COLO829 (cell line): ENCODE measurements at places on chromosomes 2 and 18.

- no peak for DNase-seq
Observed at GRCh38 chr2:132656266-132656975, 13.6 kb downstream of the LYPD1 start.

DNA sequence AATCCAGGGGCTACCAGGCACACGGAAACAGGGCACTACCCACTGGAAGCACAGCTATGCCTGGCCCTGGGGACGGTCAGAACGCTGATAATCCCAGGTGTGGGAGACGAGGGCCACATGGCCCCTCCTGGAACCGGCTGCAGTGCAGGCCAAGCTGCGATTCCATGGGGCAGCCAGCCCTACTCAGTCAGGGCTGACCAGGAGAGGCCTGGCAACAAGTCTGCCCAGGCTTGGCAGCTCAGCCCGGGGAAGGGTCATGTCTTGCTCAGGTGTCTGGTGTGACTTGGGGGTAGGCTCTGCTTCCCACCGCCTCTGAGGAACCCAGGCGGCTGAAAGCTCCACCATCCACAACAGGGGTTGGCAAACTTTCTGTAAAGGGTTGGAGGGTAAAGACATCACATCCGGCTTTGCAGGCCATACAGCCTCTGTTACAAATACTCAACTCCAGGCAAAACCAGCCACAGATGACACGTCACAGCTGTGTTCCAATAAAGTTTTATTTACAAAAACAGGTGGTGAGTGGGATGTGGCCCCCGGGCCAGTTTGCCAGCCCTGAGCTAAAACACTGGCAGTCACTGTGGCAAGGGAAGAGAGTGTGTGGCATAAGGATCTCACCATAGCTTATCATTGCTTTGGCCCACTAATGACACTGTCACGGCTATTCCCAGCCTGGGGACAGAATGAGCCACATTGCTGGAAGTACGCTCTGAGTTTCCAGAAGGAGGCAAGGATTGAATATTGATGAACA lies 85.2 kb downstream of the NDUFA10 start:
- DNase-seq, result no peak

GRCh38 chr2:171158790-171159371 lies 1.8 kb downstream of the TLK1 start:
- no peak for DNase-seq

- DNase-seq, result no peak
Observed at GRCh38 chr2:150020221-150020620, 432.6 kb upstream of the MMADHC start.

GRCh38 chr2:151207100-151207499 lies 54.6 kb downstream of the RBM43 start:
- no peak for DNase-seq

DNA sequence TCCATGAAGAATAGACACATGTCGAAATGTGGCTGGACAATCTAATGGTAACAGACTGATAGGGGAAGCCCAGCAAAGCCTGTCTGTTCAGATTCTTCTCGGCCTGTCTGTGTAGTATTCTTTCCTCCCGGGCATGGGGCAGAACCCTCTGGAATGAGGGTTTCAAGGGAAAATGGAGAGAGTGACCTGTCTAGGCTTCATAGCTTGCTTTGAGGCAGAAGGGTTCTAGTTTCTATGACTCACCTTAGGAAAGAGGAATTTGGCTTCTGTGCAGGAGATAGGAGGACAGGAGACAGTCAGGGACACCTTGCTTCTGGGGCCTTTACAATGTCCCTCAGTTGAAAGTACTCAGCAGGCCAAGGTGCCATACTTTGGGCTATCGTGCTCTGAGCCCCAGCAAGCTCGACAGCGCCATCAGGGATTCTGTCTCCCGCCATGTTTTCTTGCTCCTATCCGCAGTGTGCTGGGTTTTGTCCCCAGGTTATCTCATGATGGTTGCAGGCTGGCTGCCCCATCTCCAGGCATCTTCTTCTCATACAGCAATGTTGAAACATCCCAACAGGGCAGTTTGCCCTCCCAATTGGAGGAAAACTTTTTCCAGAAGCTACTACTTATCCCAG lies 74.7 kb upstream of the TLK1 start:
- DNase-seq, result no peak

- DNase-seq, result no peak
Observed at GRCh38 chr2:64298161-64298560, 153.9 kb upstream of the PELI1 start.
